ENCODE measurements at places on chromosomes 3 and 15.

GRCh38 chr15:38611228-38611627 is 46.6 kb upstream of the RASGRP1 start:
- no peak for DNase-seq

- DNase-seq: peak; percentile 25
Observed at GRCh38 chr15:66115568-66116206, 137.9 kb downstream of the MEGF11 start.

- DNase-seq: no peak
Observed at GRCh38 chr15:49625460-49626036, 4.7 kb downstream of the DTWD1 start.

GRCh38 chr3:111610189-111610588 is 15.0 kb upstream of the ZBED2 start:
- DNase-seq: no peak

DNA sequence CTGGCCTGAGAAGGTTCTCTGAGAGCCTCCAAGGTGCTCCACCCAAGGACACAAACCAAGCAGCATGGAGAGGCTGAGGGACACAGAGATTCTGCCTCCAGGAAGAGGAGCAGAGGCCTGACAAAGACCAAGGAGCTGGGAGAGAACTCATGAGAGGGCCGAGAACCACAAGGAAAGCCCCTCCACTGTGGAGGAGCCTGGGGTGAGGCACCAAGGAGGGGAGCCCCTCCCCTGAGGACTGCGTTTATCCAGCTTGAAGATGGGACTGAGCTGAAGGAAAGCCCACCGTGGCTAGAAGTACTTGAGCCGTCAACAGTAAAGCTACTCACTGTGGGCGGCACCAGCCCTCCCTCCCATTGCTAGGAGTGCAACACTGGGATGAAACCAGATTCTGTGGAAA is 63.1 kb upstream of the MEF2A start:
- DNase-seq: no peak

- DNase-seq: no peak
Observed at GRCh38 chr15:93063796-93064690, 25.0 kb downstream of the RGMA start.

GRCh38 chr3:96748139-96748538 is 66.3 kb upstream of the EPHA6 start:
- DNase-seq: no peak

- no peak for DNase-seq
Observed at GRCh38 chr3:71872256-71872655, 87.3 kb upstream of the PROK2 start.

DNA sequence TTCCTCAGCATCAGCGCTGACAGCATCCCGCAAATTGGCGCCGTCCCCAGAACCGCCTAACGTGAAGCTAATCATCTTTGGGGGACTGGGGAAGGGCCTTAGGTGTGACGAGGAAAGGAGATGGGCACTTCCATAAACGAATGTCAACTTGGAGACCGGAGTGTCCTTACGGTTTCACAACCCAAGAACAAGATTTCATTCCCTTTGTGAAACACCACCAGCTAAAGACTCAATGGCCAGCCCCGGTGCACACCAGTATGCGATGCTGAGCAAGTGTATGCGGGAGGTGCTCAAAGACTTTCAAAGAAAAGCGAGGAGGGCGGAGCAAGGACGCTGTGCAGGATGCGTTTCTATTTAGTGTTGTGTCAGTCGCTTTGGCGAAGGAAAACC is 759 bp upstream of the TTBK2 start:
- DNase-seq: peak; percentile 46

- no peak for DNase-seq
Observed at GRCh38 chr15:75649045-75649761, 1.5 kb downstream of the SNX33 start.

- DNase-seq: peak; percentile 19
Observed at GRCh38 chr3:187027531-187028278, 97.4 kb downstream of the ST6GAL1 start.

DNA sequence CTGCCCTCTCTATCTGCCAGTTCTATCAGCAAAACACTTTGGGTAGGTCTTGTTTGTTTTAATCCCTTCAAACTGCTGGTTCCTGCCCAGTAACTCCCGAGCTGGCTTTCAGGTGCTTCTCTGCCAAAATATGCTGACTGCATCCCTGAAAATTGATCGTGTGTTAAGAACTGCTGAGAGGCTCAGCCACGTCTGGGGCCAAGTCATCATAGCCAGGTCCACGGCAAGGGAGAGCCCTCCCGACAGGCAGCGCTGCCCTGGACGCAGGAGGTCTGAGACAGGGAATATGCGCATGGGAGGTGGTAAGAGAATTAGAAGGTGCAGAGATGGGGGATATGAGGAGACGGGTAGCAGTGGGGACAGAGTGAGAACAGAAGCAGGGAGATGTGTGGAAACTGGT is 179.7 kb upstream of the TOPAZ1 start:
- no peak for DNase-seq

- DNase-seq: no peak
Observed at GRCh38 chr15:88256279-88257230, at the start of gene NTRK3. Gene NTRK3, minus strand, starts transcription at chr15:88256739. Its CDS starts 586 bp downstream, at chr15:88256153.

DNA sequence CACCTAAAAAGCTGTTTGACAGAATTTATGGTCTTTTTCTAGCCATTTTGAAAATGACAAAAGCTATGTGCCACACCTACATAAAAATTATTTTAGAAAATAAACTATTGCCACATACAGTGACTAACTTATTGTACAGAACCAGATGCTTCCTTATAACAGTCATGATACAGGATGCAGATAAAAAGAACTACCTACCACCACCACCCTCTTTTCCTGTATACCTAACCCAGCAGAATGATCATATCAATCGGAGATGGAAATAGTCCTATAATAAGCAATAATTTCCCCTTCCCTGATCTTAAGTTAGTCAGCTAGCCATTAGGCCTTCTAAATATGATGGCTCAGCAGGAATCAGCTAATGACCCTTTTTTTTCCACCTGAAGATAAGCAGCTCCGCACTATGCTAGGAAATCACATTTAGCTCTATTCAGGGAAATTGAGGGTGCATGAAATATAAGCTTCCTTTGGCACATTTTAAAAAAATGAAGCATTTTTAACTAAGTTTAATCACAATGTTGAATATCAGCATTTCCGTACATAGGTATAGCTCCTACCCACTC is 155.5 kb upstream of the SETMAR start:
- no peak for DNase-seq

GRCh38 chr3:196519718-196520082 is 4.6 kb upstream of the SMCO1 start:
- DNase-seq: no peak

DNA sequence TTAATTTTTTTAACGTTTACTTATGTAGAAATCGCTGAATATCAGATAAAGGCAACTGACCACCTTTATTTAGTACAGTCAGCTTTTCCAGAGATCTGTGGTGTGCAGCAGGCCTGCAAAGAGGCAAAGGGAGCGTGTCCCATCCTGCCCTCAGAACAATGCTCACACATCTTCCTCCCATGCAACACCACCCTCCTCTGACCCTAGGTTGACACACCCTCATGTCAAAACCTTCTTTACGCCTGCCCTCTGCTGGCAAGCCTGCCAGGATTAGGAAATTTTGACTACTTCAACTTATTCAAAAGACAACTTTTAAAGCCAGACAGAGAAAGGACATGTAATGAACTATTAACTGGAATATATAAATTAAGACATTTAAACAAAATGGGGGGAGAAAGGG is 513.7 kb downstream of the FOXP1 start:
- DNase-seq: peak; percentile 85

- DNase-seq: no peak
Observed at GRCh38 chr3:36991923-36992805, 767 bp downstream of the EPM2AIP1 start.

- no peak for DNase-seq
Observed at GRCh38 chr3:157494581-157495281, 8.5 kb downstream of the VEPH1 start.

GRCh38 chr3:50978991-50979667 is 304.4 kb downstream of the DOCK3 start:
- no peak for DNase-seq

DNA sequence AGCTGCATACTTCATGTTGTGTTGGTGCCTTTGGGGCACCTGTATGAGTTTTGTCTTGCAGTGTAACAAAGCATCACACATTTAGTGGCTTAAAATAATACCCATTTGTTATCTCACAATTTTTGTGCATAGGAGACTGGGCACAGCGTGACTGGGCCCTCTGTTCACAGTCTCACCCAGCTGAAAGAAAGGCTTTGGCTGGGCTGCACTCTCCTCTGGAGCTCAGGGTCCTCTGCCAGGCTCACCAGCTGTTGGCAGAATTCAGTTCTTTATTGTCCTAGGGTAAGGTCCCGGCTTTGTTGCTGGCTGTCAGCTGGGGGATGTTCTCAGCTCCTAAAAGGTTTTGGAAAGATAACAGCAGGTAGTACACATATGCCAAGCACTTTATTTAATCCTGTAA is 263.3 kb downstream of the CLSTN2 start:
- DNase-seq: no peak

DNA sequence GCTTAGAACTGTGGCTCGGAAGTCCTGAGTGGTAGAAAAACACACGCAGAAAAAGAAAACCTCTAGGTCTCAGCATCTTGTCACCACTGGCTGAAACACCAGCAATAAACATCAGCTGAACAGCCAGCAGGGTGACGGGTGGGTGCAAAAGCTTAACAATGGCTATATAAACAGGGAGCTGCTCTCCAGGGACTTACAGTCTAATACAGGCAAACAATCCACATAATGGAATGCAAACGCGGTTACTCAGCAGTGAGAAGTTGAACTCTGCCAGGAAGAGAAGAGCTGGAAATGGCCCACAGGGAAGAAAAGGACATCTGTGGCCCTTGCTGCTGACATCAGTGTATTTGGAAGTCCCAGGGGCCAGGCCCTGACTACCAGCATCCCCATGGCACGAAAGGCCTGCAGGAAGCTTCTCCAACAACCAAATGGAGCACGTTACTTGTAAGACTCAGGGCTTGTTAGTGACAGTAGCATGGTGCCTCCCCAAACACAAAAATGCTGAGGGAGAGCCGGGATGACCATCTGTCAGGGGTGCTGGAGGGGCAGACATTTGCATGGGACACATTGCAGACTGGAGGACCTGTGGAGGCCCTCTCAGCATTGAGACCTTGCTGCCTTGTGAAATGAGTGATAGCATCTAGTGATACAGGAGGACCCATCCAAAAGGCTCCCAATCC is 3.0 kb downstream of the HEG1 start:
- no peak for DNase-seq

GRCh38 chr3:45817831-45818522 is 21.6 kb upstream of the SLC6A20 start:
- no peak for DNase-seq

GRCh38 chr3:42652611-42653302 is 740 bp upstream of the ZBTB47 start:
- peak; percentile 75 for DNase-seq

DNA sequence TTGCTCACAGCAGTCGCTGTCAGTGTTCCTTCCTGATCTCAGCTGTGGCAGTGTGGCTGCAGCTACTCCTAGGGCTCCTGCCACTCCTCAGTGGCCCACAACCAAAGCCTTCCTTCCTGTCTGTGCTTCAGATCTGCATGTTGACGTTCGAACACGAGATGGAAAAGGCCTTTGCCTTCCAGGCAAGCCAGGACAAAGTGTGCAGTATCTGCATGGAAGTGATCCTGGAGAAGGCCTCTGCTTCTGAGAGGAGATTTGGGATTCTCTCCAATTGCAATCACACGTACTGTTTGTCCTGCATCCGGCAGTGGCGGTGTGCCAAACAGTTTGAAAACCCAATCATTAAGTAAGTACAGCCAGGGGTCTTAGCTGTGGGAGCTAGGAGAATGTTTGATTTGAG is 17.8 kb downstream of the MKRN2 start:
- no peak for DNase-seq

GRCh38 chr15:53251996-53252395 is 461.9 kb upstream of the ONECUT1 start:
- DNase-seq: no peak

DNA sequence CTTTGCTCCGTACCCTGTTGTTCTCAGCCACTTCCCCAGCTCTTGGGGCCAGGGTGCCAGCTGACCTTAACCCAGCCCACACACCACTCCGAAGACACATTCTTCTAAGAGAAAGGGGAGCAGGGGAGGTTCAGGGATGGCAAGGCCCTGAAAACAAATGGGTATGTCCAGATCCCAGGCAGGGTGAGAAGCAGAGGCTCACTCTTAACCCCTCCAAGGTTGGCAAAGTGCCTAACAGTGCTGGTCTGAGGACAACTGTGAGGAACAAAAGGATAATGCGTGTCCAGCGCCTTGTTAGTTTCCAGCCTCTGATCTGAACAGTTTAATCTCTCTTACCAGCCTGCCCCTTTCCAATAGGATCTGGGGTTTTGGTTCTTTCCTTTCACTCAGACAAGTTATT is 1.5 kb downstream of the TMEM44 start:
- DNase-seq: no peak

DNA sequence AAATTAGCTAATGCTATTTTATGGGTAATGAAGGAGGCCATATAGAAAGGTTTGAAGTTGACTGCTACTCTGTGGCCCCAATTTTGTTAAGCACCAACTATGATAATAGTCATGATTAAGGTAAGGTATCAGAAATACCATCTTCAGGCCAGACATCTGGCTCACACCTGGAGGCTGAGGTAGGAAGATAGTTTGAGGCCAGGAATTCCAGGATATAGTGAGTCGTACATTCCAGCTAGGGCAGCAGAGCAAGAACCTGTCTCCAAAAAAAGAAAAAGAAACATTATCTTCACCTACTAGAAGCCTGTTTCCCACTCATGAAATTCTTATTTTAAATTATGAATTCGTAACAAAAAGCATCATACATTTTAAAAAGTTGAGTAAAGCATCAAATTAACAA is 64.4 kb downstream of the LRRC28 start:
- no peak for DNase-seq

- peak; percentile 34 for DNase-seq
Observed at GRCh38 chr15:101277943-101278564, 769 bp upstream of the SELENOS start.

- no peak for DNase-seq
Observed at GRCh38 chr3:136021803-136022202, 56.3 kb downstream of the PPP2R3A start.

- no peak for DNase-seq
Observed at GRCh38 chr3:68931406-68932149, 769 bp downstream of the TAFA4 start.

- DNase-seq: no peak
Observed at GRCh38 chr15:80871858-80872257, 92.7 kb downstream of the CEMIP start.

All from colonic mucosa (tissue), 4 donors.